ENCODE measurements at places on chromosomes 2 and 18.

GRCh38 chr2:239441261-239442078, 40.6 kb upstream of the HDAC4 start:
- DNase-seq = no peak

GRCh38 chr2:142044197-142044596, 86.6 kb downstream of the LRP1B start:
- no peak for DNase-seq

DNA sequence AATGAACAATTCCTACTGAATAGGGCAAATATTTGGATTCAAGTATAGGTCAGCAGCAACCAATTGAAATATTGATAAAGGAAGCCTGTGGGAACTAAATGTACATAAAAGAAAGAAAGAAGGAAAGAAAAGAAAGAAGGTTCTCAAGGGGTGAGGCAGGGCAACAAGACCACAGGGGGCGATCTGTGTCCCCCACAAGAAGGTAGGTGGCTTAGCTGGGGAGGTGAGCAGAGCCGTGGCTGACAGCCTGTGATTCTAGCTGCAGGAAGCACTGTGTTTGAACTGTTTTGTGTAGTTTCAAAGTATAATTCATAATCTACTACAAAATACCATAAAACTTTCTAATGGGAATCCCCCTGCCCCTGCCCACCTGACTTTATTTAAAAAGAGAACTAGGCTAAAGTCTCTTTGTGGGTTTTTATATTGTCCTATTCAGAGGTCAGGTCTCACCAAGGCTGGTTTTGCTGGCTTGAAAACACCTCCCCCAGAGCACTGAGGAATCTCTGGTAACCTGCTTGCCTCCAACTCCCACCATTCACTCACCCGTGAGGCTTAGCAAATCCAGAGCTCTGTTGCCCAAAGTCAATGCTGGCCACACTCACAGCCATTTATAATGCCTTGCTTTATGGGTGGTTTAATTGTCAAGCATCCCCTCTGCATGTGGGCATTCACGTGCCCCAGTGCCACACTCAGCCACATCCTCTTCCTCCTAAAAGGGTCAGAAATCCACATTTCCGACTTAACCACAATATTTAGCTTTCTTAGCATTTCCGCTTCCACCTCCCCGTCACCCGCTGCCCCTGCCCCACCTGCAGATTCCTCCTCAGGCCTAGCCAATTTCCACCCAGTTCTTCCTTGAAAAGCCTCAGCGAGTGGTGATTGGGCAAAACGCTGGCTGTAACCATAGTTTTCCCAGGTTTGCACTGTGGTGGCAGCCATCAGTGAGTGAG, 36.4 kb upstream of the LMAN1 start:
- DNase-seq = no peak

- DNase-seq = no peak
Measured at GRCh38 chr2:16257322-16258028, 317.1 kb downstream of the MYCN start.

GRCh38 chr2:167028503-167028902, 140.2 kb downstream of the XIRP2 start:
- DNase-seq = no peak

DNA sequence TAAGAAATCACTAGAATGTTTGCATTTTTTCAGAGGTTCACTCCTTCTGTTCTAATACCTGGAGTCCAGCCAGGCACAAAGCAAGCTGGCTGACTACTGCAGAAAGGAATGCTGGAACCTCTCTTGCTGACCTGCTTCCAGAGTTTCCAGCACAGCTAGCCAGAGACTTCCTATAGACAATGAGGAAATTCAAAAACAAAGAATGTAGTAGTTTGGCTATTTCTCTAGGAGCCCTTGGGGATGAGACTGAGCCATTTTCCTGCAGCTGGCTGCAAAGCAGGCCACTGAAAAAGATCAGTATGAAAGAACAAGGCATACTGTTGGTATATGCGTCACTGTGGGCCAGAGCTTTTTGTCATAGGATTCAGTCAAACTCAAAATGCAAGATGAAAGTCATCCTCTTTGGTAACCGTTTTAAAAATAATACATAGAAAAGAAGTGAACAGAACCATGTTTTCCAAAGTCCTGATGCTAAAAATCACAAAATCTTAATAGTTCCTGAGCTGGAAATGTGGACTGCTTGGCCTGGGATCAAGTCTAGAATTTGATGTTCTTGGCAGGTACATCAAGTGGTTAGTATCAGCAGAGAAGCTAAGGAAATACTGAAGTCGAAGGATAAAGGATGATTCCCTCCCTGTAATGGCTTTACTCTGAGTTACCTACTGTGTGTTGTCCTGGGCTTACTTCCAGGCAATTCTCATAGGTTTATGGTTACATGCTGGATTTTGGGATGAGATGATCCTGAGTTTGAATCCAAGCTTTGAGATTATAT, 9.0 kb upstream of the DSEL start:
- DNase-seq = peak; percentile 99

DNA sequence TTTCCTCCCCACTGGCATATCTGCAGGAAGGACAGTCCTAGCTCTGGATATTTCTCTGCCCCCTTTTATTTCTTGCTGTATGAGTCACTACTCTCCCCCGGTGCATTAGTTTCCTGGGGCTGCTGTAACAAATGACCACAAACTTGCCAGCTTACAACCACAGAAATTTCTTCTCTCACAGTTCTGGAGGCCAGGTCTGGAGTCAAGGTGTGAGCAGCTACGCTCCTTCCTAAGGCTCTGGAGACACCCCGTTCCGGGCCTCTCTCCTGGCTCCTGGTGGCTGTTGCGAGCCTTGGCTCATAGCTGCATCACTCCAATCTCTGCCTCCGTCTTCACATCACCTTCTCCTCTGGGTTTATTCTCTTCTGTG, 34.1 kb downstream of the PTPRM start:
- DNase-seq = peak; percentile 84

GRCh38 chr18:41665210-41665609, 289.8 kb upstream of the PIK3C3 start:
- DNase-seq = no peak

DNA sequence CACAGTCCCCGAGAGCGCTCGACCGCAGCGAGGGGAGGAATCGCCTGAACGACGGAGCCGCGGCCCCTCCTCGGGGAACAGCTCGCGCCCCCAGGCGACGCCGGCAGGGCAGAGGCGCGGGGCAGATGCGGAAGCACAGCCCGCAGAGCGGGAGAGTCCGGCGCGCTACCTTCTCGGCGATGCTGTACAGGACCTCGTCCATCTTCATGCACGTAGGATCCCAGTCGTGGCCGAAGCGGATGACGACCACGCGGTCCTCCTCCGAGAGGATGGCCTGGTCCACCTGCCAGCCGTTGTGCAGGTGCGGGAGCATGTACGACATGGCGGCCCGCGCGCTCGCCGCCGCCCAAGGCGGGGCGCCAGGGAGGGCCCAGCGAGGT, 302 bp downstream of the TXNL4A start:
- peak; percentile 42 for DNase-seq

DNA sequence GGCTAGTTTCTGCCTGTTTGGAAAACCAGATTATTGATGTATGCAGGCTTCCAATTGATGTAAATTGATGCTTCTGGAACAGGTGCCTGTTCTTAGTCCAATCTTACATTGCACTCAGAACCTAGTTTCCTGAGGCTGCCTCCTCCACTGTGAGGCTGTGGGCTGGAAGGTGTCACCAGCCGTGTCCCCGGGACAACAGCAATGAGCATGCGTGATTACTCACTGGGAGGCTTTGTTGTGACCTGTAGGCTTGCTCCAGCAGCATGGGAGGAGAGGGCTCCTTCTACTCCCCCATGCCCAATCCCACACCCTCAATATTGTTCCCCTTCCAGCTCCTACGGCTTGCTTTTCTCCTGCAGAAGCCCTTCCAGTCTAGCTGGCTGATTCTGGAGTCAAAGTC, 11.1 kb downstream of the RSAD2 start:
- DNase-seq = no peak

All from choroid plexus epithelial cell (primary cell).